ENCODE measurements at places on chromosomes 16 and 17.

- DNase-seq: no peak
Observed at GRCh38 chr16:10312784-10313724, 72.8 kb upstream of the ATF7IP2 start.

GRCh38 chr17:48577946-48578615 is at the start of gene HOXB4:
HOXB4 (minus strand) TSS chr17:48578350; CDS start chr17:48578319, 31 bp downstream.
- DNase-seq: peak; percentile 64

DNA sequence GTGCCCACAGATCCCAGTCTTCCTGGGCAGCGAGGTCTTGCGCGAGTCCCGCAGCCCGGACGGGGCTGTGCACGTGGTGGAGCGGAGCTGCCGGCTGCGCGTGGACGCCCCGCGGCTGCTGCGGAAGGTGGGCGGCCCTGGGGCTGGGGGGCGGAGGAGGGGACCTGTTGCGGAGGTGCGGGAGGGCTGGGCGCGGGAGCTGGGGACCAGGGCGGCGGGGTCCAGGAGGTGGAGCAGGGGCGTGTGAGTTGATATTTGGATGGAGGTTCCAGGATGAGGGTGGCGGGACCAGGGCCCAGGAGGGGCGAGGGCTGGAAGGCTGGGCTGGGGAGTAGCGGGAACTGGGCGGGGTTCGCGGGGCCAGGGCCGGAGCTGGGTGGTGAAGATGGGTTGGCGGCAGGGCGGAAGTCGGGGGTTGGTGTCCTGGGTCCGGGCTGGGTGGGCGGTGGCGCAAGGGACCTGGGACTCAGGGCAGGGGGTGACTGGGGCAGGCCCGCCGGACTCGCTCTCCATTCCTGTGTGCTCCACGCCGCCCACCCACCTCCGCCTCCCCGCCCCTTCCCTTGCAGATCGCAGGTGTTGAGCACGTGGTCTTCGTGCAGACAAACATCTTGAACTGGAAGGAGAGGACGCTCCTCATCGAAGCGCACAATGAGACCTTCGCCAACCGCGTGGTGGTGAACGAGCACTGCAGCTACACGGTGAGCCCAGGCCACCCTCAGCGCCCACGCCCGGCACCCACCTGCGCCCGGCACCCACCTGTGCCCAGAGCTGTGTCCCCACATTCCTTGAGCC is 29.6 kb downstream of the SEC14L5 start:
- DNase-seq: no peak

- no peak for DNase-seq
Observed at GRCh38 chr17:81031566-81032550, 3.1 kb upstream of the BAIAP2 start.

DNA sequence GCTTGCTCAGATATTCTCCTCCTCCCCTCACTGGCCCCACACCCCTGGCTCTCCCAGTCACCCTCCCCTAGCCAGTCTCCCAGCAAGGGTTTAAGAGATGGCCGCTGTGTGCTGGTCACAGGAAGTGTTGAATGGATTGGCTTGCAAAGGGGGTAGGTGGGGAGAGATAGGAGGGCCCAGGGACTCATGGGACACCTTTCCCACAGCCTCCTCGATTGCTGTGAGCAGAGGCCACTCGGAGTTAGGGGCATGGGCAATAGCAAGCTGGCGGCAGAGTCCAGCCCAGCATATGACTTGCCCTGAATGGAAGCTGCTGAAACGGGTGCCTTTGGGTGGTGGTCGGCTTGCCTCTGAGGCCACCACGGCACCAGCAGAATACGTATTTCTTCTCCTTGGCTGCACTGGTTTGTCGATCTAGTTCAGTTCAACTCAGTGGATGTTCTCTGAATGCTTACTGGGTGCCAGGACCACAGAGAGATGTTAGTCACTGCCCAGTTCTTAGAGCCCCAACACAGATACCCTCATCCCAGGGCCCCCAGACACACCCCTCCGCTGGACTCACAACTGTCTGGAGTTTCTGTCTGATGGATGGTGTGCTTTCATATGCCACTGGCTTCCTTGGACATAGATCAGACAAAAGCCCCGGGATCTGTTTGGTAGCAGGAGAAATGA is 6.0 kb downstream of the WFIKKN2 start:
- DNase-seq: no peak

GRCh38 chr17:43779145-43780125 is 658 bp upstream of the DUSP3 start:
- DNase-seq: no peak

DNA sequence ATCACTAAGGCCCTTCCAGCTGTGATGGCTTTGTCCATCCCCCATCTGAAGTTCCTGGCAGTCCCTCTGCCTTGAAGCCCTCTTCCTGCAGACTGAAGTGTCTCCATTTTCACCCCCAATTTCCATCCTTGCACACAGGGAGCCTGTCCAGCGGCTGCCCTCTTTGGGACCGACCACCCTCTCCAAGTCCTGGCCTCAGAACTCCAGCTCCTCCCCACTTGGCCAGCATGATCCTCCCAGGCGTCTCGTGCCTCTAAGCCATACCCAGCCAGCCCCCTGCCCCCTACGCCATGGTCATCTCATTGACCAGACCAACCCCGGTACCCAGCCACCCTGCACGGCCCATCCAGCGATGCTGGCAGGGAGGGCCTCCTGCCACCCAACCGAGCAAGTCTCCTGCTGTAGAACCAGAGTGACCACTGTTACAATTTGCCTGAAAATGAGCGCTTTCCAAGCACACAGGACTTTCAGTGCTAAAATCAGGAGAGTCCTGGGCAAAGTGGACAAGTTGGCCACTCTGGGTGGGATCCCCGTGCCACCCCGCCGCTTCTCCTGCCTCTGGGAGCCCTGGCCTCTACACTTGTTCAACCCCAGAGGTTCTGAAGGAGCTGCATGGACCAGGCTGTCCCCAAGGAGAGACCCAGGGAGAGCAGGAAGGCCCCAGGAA is 362.0 kb downstream of the SEC14L1 start:
- DNase-seq: no peak

DNA sequence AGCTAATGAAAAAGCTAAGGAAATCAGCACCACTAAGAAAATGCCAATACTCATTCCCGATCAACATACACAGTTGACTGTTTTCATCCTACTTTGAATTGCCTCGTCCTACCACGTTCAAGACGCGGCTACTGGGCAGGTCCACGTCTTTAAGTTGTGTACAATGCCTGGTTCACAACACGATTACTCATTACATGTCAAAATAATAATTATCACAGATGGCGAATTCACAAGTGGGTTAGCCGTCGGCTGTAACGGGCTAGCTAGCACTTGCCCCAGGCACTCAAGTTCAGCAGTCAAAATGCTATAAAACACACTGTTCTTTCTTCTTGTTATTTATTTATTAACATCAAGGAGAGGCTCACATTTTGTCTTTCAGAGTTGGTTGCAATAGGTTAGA is 124.2 kb downstream of the ZFHX3 start:
- DNase-seq: no peak

Measured in NCI-H2107 (cell line).